Fibroblast of skin of abdomen (primary cell): ENCODE measurements at places on chromosomes 5 and 9.
A peak's percentile ranks its signal among the peaks of the same experiment; 100 is the strongest.

- DNase-seq, result no peak
Measured at GRCh38 chr5:16508730-16509531, 43.3 kb upstream of the ZNF622 start.

GRCh38 chr9:37943345-37944265 lies 39.7 kb upstream of the SLC25A51 start:
- peak; percentile 94 for DNase-seq

DNA sequence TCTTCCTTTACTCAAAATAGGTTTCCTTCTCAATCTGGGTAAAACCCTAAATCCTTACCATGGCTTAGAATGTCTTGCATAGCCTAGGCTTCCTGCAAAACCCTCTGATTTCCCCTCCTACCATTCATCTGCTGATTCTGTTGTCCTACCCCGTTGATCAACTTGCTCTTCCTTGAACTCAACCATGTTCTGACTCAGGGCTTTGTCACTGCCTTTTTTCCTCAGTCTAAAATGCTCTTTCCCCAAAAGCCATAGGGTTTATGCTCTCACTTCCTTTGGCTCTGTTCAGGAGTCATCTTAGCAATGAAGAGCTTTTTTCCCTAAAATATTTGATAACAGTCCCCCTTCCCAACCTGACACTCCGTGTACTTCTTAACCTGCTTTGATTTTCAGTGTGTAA lies 79.4 kb upstream of the IZUMO3 start:
- DNase-seq, result no peak

GRCh38 chr9:77838986-77839385 lies 190.9 kb upstream of the GNA14 start:
- DNase-seq, result no peak

- peak; percentile 56 for DNase-seq
Measured at GRCh38 chr5:31133488-31133887, 60.0 kb upstream of the CDH6 start.

GRCh38 chr5:56288873-56289601 lies 55.9 kb upstream of the ANKRD55 start:
- no peak for DNase-seq
